ENCODE measurements at places on chromosomes 2 and 18.

DNA sequence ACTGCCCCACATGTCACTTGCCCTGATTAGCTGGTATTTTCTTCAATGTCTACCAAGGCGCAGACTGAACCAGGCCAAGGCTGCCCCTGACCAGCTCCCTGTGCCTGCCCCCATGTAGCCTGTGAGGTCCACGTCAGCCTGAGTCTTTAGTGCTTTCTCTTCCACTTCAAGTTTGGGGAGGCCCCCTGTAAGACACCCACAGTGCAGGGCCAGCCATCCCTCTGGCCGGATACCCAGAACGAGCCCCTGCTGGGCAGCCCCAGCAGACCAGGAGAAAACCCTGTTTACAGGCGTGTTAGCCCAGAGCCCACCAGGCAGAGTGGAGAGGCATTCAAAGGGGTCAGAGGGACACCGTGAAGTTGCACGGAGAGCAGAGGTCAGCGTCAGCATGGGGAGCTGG is 92.4 kb downstream of the TFCP2L1 start:
- DNase-seq, result no peak

- no peak for DNase-seq
Measured at GRCh38 chr2:188607501-188607900, 315.8 kb downstream of the GULP1 start.

DNA sequence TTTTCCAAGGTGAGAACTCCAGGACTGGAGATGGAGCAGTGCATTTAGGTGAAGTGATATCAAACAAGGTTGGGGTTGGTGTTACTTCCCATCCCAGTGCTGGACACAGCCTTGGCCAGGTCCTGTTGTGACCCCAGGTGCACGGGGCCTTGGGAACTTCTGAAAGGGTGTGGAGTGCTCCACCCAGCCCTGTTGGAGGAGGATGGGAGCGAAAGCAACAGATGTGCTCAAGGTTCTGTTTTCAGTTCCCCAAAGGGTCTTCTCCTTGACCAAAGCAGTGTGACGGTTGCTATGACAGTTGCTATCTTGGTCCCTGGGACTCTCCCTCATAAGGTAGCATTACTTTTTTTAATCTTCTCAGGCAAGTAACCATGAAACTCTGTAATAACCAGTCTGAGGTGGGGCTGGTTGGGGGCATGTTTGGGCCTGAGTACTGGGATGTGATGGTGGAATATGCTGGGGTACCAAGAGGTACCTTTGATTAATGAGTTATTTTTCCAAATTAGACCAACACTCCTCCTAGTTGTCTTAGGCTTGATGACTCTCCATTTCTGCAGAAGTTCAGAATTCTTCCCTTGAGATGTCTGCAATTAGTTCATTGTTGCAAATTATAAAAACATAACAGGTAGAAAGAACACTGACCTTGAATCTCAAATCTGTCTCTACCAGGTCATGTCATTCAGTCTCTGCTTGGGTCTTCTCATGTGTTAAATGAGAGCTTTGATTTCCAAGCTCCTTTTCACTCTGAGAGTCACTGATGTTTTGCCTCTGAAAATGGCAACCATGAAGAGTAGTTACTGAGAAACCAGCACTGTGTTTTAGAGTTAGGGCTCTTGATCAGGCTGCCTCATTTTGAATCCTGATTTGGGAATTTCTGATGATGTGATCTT is 154.5 kb downstream of the RPIA start:
- DNase-seq, result no peak

- no peak for DNase-seq
Measured at GRCh38 chr18:58407263-58407648, 221.6 kb downstream of the ALPK2 start.

GRCh38 chr2:21042958-21043743 is 722 bp downstream of the APOB start:
- peak; percentile 40 for DNase-seq

GRCh38 chr2:129831018-129831417 is 148.4 kb upstream of the RAB6C start:
- DNase-seq, result no peak

- DNase-seq, result no peak
Measured at GRCh38 chr2:100107440-100107839, 35.0 kb downstream of the AFF3 start.

DNA sequence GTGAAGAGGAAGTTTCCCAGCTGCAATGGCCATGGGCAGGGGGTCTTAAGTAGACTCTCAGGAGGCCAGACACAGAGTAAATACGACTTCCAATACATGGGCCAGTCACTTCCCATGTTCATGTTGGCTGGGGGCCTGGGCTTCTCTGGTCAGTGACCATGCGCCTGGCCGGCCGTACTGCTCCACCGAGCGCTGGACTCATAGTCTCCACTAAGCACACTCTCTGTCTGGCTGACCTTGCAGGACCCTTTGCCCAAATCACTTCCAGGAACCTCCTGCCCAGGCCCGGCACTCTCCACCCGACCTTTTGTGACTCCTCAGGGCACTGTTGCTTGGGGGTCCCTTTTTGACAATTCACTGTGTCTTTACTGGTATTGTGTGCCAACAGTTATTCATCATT is 69.3 kb downstream of the SOWAHC start:
- no peak for DNase-seq

DNA sequence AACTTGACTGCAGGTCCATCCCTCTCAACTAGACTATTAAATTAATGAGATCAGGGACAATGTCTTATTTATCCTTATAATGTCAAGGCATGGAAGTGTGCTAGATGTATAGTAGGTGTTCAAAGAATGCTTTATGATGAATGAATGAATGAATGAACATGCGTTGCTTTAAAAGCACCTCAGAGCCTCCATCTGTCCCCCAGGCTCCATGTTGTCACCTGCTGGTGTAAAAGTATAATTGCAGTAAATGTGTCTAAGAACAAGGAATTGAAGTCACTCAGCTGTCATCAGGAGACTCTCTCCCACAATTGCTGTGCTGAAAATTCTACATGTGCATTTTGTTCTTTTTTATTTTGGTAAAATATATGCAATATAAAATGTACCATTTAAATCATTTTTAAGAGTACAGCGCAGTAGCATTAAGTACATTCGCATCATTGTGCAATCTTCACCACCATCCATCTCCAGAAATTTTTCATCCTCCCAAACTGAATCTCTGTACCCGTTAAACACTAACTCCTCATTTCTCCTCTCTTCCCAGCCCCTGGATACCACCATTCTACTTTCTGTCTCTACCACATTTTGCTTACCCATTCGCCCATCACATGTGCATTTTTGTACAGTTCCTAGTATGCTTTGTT is 52.6 kb downstream of the GNAL start:
- peak; percentile 2 for DNase-seq

- DNase-seq, result no peak
Measured at GRCh38 chr2:3873899-3874298, 170.5 kb downstream of the DCDC2C start.

- DNase-seq, result no peak
Measured at GRCh38 chr2:104914509-104914908, 60.6 kb downstream of the POU3F3 start.

DNA sequence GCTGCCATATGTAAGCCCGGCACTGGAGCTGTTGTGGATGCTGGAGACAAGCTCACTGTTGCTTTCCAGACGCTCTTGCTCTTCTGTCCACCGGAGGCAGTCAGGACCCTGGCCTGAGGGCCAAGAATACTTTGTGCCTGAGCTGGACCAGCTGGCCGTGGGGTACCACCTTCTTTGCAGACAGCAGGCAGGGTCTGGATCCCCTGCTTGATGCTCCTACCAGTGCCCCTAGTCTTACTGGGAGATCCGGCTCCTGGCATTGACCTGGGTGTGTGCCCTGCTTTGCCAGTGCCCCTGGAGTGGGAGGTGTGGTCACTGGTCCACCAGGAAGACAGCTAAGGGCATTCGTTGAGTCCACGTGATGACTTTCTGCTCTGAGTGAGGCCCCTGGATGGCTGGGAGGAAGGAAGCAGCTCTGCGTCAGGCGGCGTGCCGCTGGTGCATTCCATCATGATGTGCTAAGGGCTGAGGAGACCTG is 59.3 kb downstream of the LRRFIP1 start:
- no peak for DNase-seq

GRCh38 chr2:148132412-148132811 is 111.5 kb downstream of the MBD5 start:
- no peak for DNase-seq

DNA sequence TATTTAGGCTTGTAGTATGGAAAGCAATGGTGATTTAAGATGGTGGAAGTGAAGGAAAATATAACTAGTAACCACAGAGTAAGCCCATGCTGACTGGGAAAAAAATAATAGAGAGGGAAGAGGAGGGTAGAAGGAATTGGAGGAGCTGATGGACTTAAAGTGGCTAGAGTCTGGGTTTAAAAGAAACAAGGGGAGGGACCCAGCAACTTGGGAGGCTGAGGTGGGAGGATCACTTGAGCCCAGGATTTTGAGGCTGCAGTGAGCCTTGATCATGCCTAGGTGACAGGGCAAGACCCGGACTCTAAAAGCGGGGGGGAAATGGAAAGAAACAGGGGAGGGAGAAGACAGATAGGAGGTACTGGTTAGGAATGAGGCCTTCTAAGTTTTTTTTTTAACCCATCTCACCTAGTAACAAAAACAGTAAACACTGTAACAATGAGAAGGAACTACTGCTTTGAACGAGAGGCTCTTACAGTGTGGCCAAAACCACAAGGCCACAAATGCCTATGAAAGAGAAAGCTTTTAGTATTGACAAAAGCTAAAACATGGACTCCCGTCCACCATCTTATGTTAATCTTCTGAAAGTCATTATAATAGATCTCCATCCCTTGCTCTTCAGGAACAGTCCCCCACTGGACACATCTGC is 26.6 kb downstream of the METTL8 start:
- DNase-seq, result no peak

GRCh38 chr18:79856119-79857007 is 58.6 kb downstream of the KCNG2 start:
- no peak for DNase-seq

- DNase-seq, result no peak
Measured at GRCh38 chr2:104880076-104880475, 26.2 kb downstream of the POU3F3 start.

DNA sequence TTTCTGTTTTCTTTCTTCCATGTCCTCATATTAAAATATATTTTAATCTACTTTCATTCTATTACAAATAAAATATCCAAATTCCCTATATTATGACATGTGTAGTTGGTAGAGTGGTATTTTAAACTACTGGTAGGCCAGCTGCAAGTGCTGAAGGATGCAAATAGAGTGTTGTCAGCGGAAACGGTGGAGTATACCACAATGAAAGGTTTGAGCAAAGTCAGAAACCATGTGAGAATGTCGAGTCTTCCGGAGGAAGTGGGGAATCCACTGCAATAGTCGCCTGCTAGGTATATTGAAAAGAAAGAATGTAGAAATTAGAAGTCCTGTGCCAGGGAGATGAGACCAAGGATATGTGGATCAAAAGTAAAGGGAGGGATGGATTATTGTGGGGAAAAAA is 373.9 kb downstream of the DSEL start:
- DNase-seq, result no peak

- DNase-seq, result no peak
Measured at GRCh38 chr2:232592772-232593395, 40.5 kb upstream of the EFHD1 start.

GRCh38 chr2:229376866-229377265 is 105.8 kb upstream of the PID1 start:
- no peak for DNase-seq

DNA sequence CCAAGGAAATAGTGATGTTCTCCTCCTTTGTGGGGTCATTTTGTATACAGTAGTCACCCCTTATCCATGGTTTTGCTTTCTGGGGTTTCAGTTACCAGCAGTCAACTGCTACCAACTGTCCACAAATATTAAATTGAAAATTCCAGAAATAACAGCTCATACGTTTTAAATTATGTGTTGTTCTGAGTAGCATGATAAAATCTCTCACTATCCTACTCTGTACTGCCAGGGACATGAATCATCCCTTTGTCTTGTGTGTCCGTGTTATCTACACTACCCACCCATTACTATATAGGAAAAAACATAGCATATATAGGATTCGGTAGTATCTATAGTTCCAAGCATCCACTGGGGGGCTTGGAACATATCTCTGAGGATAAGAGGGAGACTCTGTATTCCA is 120.9 kb upstream of the DCC start:
- DNase-seq, result no peak

DNA sequence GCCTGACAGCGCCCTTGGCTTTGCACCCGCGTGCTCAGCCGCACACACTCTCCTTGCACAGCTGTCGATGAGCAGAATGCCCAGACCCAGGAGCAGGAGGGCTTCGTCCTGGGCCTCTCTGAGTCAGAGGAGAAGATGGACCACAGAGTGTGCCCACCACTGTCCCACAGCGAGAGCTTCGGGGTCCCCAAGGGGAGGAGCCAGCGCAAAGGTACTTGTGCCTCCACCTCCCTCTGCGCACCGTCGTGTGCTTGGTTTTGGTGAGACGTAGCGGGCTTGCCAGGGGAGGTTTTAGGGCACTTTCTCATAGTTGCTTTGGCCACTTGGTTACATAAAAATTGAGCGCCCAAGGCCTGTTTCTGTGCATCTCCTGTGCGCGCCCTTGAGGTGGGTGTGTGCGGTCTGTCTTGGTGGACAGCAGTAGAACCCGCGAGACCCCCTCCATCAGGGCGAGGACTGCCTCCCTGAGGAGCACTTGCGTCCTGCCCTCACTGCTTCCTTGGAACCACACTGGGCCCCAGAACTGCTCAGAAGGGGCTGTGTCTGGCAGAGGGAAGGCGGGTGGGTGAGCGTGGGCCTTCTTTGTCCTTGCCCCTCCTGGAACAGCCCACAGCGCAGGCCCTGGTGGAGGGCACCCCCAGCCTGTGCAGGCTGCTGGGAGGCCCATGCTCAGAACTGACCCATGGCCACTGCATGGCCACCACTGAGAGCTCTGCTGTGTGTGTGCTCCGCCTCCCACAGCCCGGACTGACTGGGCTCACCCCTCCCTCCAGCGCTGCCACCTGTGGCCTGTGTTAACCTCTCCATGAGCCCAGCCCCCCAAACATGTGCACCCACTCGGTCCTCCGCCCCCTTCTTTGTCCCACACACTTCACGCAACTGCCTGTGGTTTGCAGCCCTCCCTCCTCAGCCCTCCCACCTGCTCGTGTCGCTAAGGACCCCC is 95.9 kb downstream of the DGKD start:
- DNase-seq, result no peak

- DNase-seq, result peak; percentile 57
Measured at GRCh38 chr2:68385220-68385906, 20.3 kb downstream of the PLEK start.

DNA sequence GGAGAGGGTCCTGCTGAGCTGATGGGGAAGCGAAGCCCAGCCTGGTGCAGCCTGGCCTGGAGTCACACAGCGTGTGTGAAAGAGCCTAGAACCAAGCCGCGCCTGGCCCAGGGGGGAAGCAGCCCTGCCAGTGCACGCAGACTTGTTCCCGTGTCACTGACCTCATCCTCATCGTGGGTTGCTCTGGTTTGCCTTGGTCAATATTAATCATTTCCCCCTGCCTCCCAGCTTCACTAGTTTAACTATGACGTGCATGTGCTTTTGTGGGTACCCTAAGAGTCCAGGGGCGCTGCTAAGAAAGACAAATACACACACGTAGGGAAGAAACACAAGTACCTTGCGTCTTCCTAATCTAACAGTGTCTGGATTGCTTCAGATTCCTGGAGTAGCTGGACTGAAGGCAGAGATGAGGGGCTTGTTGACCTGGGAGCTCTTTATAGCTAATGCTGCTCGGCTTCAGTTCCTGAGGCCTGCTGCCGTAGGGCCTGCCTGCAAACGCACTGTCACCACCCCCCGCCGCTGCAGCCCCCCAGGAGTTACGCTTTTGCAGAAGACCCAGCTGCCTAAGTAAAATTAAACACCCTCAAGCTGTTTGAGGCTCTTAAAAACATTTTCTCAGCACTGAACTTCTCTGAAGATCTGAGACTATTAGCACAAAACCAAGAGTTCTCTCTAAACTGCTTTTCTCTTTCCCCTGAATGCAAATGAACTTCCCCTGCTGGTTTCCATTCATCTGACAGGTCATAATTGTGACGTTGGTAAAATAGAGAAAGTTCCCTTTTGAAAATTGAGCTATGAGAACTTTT is 159.2 kb downstream of the FAM210A start:
- peak; percentile 21 for DNase-seq
